Adrenal gland (tissue), 19 donors: ENCODE measurements at places on chromosomes 7 and 10. TPM values are rescaled to one million over a fixed set of nuclear protein-coding genes. Genes with fewer than 3 reads are reported as not detected.

DNA sequence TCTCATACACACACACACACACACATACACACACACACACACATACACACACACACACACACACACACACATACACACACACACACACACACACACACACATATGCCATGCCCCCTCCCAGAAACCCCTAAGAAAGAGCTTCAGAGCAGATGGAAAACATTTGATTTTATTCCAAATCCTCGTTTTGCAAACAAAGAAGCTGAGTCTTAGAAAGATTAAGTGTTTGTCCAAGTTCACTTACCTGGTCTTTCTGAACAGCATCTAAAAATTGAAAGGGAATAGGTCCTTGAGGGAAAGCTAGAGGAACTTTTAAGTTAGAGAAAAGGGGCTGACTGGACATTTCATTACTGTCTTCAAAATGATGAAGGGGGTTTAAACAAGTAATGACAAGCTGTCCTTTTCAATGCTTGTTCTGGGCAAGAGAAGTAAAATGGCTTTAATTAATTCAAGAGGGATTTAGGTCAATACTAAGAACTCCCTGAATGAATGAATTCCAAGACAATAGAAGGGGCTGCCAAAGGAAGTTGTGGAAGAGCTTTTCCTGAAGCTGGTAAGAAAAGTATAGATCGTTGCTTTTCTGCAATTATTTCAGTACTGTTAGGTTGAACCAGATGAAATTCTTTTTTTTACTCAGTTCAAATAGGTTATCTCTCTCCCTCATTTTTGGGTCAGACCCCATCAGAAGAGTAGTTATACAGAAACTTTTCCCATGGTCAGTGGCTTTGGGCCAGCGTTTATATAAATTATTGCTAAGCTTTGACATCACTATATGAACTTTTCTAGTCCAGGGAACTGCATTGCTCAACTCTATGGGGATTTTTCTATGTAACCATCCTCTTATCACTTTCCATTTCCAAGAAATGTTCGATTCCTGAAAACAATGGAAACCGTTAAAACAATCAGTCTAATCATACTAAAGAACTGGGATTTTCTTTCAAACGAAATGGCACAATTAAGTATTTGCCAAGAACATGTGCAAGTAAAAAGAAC lies 261.4 kb downstream of the MTERF1 start:
- DNase-seq = no peak

- DNase-seq = no peak
These were observed 2.2 kb upstream of the GET4 start for GRCh38 chr7:874031-874749.

GRCh38 chr10:69119896-69120295 lies 4.1 kb upstream of the VPS26A start:
- no peak for DNase-seq

DNA sequence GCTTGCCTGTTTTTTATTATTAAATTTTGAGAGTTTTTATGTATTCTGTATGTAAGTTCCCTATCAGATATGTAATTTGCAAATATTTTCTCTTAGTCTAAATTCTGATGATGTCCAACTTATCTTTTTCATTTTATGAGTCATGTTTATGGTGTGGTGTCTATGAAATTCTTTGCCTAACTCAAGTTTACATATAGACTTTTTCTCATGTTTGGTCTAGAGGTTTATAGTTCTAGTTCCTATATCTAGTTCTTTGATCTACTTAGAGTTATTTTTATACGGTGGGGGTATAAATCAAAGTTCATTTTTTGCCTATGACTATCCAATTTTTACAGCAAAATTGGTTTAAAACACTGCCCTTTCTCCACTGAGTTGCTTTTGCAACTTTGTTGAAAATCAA lies 26.3 kb upstream of the CCDC7 start:
- DNase-seq = no peak

Gene POU6F2
- not detected for total RNA-seq

Gene TAS2R39
- not detected for total RNA-seq
